T-helper 2 cell treated with Interferon-gamma antibody and Interleukin-4, amounts not matched to agents 100 ng/mL and 5 ng/mL, for 36 hours (primary cell): ENCODE measurements at places on chromosomes 7 and 10. TPM values are rescaled to one million over a fixed set of nuclear protein-coding genes. Genes with fewer than 3 reads are reported as not detected.

Gene GRB10
- total RNA-seq: 3.7 and 4.5 TPM in 2 replicates

Gene NPY4R
- total RNA-seq: not detected in 2 replicates

Gene IL6
- total RNA-seq: 0.66 TPM in 1 of 2 replicates, not detected in the other

Gene ANKRD7
- not detected in 2 replicates for total RNA-seq
